ENCODE measurements at places on chromosomes 13 and 19.

- no peak for DNase-seq
These were observed 472.8 kb downstream of the OLFM4 start for GRCh38 chr13:53501387-53501786.

DNA sequence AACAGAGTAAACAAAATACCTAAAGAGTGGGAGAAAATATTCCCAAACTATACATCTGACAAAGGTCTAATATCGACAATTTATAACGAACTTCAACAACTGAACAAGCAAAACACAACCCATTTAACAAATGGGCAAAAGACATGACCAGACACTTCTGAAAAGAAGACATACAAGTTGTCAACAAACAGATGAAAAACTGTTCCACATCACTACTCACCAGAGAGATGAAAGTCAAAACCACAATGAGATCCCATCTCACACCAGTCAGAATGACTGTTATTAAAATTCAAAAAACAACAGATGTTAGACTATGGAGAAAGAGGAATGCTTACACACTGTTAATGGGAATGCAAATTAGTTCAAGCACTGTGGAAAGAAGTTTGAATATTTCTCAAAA, 233.8 kb upstream of the EDNRB start:
- no peak for DNase-seq

GRCh38 chr19:56087647-56088496, 33.2 kb downstream of the ZNF787 start:
- no peak for DNase-seq

GRCh38 chr19:17136021-17136420, 60.4 kb downstream of the MYO9B start:
- DNase-seq: no peak

DNA sequence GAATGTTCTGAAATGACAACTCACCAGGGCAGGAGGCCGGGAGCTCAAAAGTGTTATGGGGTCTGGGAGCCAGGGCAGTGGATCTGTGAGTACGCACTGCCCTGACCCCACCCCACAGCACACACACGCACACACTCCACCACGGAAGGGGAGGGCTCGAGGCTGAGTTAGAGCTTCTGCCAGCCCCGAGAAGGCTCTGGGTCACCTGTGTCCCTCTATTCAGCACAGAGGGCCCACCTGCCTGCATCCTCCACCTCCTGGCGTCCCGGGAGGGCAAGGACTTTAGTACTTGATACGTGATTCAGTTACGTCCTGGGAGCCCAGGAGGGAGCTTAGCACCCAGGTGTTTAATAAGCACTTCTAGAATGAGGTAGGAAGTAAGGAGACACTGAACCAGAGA, 190.0 kb upstream of the GPR12 start:
- no peak for DNase-seq

DNA sequence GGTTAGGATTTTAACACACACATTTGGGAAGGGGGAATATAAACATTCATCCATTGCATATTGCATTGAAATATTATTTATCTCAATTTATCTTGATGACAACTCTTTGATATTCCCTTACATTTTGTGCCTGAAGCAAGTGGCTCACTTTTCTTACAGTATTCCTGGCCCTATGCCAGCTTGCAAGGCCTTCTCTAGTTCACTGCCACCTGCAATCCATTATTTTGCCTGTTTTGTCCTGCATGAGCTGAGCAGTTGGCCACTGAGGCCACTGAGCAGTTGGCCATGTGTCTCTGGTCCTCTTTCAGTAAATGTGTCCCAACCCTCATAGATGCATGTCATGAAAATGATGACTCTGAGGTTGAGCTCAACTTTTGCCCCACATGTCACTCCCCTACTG, 49.8 kb downstream of the CBY2 start:
- DNase-seq: no peak

- DNase-seq: no peak
These were observed 111.4 kb upstream of the USP29 start for GRCh38 chr19:57008432-57008831.

- DNase-seq: no peak
These were observed 9.4 kb downstream of the AP1M1 start for GRCh38 chr19:16207063-16207462.

GRCh38 chr19:53131085-53131590, 1.6 kb downstream of the ZNF415 start:
- DNase-seq: no peak

DNA sequence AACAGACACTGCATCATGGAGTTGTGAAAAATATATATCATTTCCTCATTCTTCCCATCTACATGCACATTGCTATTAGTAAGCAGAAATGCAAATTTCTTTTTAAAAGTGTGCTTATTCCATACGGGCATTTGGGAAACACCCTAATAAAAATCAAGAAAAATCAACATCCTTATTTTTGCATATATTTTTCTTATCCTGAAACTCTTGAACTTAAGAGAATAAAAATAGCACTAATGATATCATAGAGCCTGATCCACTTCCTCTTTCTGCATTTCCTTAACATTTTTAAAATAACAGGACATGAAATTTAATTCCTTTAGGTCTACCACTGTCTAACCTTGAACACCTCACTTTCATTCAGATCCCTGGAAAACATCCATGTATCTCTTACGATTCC, 123.3 kb downstream of the VWA8 start:
- no peak for DNase-seq

GRCh38 chr13:23561261-23561660, 9.0 kb upstream of the TNFRSF19 start:
- no peak for DNase-seq

GRCh38 chr19:51614789-51615188, 15.4 kb downstream of the SIGLEC5 start:
- DNase-seq: no peak

Data from astrocyte of the cerebellum (primary cell).